ENCODE measurements at places on chromosomes 16 and 17.

- DNase-seq: peak; percentile 41
Measured at GRCh38 chr17:81291662-81292061, 3.4 kb downstream of the SLC38A10 start.

- DNase-seq: no peak
Measured at GRCh38 chr16:31050280-31051030, 17.1 kb downstream of the STX4 start.

DNA sequence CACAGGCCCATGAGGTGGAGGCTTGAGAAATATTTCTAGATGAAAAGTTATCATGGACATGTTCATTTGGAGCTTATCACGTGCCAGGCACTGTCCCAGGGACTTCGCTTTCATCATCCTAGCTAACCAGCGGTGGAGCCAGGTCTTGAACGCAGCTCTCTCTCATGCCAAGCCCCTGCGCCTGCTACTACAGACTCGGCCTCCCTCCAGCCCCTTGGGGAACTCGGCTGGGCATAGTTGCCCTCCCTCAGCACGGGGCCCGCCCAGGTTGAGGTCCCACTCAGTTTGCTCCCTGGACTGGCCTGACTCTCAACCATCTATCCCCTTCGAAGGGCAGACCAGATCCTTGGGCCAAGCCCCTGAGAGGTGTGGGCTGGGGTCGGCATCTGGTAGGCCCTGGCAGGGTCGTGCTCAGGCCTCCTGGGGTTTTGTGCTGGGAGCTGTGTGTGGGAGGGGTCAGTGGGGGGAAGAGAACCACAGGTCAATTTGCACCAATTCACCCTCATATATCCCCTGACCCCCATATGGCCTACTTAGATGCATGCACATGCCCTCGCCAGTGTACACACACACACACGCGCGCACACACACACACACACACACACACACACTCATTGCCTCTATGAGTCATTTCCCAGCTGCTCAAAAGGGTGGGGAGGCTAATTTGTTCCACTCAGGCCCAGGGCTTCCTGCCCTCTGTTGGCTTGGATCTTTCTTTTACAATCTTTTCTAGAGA, 12.1 kb upstream of the SCN4A start:
- no peak for DNase-seq

DNA sequence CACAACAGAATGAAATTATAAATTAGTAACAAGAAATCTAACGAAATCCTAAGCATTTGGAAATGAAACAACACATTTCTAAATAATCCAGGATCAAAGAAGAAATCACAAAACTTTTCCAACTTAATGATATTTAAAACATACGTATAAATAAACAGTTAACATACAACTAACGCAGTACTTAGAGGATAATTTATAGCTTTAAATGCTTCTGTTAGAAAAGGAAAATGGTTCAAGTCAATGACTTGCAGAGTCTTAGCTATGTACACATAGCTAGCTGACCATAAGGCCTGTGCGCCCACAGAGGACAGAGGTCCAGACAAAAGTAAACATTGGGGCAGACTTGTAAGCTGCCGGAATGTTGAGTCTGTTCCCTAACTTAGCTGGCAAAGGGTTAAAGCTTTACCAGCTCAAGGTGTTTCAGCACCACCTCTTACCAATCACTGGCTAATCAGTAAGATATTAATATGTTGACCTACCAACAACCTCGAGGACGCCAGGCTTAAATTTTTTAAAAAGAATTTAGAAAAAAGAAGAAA, 84.6 kb downstream of the PARN start:
- no peak for DNase-seq

- DNase-seq: peak; percentile 38
Measured at GRCh38 chr16:64077242-64077641, 1044.6 kb downstream of the CDH11 start.

- no peak for DNase-seq
Measured at GRCh38 chr16:72083778-72084404, 9.5 kb downstream of the TXNL4B start.

DNA sequence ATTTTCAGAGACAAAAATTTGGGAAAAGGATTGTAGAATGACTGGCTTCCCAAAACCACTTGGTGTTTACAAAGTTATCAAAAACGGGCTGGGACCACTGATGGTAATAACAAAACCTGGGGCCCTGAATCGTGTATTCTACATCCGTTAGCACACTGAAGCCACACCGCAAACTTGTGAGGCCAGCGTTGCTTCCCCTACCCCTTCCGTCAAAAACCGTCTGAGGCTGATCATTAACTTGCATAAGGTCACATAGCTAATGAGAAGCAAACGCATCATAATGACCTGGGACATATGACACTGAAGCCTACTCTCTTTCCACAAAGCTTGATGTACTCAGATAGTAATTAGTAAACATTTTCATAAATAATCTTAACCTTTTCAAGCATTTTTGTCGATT, 704.3 kb downstream of the MAF start:
- no peak for DNase-seq

- DNase-seq: no peak
Measured at GRCh38 chr17:27550974-27551505, 79.9 kb upstream of the LGALS9 start.

- DNase-seq: peak; percentile 67
Measured at GRCh38 chr17:50200457-50201275, 765 bp downstream of the COL1A1 start.

- no peak for DNase-seq
Measured at GRCh38 chr16:81513204-81514040, 68.8 kb downstream of the CMIP start.

- DNase-seq: no peak
Measured at GRCh38 chr16:11794996-11795886, 1.8 kb downstream of the ZC3H7A start.

GRCh38 chr17:38507436-38507835, 79.2 kb downstream of the ARHGAP23 start:
- no peak for DNase-seq

DNA sequence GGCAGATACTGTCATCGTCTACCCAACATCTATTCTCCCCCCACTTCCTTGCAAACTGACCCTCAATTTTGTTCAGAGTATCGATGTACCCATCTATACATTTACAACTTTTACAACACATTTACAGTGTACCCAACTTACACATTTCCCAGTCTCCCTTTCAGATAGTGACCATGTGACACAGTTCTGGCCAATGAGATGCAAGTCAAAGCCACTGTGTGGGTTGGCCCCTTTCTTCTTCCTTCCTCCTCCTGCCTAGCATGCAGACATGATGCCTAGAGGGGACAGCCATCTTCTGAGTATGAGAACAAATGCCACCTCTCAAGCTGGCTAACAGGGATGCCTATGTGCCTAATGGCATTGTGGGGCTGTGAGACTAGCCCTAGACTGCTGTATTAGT, 11.3 kb upstream of the NFAT5 start:
- peak; percentile 22 for DNase-seq

GRCh38 chr16:27611340-27611739, 61.4 kb downstream of the KATNIP start:
- DNase-seq: no peak

DNA sequence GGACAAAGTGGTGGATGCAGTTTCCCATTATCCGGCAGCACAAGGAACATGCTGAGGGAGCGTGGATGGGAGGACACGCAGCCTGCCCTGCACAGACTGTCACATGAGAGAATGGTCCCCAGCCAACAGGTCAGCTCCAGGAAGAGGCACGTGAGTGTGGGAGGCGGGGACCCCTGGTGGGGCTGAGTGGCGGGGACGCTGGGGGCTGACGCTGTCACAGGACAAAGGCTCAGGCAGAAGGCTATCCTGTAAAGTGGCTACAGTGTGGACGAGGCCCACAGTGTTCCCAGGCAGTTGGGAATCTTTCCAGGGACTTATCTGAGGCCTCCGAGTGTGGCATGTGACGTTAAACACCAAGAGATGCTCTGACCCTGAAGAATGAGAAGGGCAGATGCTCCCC, 30.4 kb downstream of the MBTPS1 start:
- no peak for DNase-seq

DNA sequence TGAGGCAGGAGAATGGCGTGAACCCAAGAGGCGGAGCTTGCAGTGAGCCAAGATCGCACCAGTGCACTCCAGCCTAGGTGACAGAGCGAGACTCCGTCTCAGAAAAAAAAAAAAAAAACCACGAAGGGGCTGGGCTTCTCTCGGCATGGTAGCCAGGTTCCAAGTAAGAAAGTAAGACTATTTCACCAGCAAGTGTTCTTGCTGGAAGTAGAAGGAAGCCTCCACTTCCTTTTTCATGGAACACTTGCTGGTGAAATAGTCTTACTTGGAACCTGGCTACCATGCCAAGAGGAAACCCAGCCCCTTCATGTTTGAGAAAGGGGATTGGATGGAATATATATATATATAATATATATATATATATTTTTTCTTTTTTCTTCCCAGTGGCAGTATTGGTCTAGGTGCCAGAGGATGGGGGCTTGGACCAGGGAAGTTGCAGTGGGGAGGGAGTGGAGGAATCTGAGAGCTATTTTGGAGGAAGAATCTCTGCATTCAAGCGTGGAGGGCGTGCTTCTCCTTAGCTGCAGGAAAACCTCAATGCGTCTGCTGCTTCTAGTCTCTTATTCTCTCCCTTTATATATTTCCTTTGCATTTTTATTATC, 7.2 kb upstream of the N4BP1 start:
- no peak for DNase-seq

- DNase-seq: peak; percentile 87
Measured at GRCh38 chr16:85446951-85447692, 166.0 kb upstream of the GSE1 start.

DNA sequence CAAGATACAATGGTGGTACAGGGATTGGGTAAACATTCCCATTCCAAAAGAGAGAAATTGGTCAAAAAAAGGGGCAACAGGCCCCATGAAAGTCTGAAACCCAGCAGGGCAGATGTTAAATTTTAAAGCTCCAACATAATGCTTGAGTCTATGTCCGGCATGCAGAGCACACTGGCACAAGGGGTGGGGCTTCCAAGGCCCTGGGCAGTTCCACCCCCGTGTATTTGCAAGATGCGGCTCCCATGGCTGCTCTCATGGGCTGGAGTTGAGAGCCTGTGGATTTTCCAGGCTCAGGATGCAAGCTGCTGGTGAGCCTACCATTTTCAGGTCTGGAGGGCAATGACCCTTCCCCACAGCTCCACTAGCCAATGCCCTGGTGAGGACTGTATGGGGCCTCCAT, 27.9 kb upstream of the RAI1 start:
- no peak for DNase-seq

DNA sequence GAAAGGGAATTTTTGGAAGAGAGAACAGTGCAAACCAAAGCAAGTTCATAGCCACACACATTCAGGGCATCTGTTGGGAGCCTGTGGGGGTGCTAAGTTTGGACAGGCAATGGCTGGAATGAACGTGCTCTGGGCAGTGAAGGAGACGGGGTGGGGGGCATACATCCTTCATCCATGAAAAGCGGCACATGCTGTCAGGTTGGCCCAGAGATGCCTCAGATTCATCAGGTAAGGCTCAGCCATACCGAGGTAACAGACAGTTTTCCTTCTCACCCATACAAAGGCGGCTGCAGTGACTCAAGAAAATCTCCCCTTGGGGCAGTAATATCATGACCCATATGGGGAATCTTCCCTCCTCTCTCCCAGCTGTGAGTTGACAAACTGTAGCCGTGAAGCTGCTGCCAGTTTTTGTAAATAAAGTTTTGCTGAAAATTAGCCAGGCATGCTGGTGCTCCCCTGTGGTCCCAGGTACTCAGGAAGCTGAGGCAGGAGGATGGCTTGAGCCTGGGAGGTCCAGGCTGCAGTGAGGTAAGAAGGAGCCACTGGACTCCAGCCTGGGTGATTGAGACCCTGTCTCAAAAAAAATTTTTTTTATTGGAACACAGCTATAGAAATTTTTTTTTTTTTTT, 9.2 kb upstream of the UBALD2 start:
- DNase-seq: no peak

GRCh38 chr16:17409894-17410293, 60.9 kb downstream of the XYLT1 start:
- no peak for DNase-seq

- DNase-seq: no peak
Measured at GRCh38 chr16:79165506-79165905, 435.0 kb downstream of the MAF start.

GRCh38 chr17:39082482-39082881, 69.0 kb downstream of the PLXDC1 start:
- DNase-seq: no peak

DNA sequence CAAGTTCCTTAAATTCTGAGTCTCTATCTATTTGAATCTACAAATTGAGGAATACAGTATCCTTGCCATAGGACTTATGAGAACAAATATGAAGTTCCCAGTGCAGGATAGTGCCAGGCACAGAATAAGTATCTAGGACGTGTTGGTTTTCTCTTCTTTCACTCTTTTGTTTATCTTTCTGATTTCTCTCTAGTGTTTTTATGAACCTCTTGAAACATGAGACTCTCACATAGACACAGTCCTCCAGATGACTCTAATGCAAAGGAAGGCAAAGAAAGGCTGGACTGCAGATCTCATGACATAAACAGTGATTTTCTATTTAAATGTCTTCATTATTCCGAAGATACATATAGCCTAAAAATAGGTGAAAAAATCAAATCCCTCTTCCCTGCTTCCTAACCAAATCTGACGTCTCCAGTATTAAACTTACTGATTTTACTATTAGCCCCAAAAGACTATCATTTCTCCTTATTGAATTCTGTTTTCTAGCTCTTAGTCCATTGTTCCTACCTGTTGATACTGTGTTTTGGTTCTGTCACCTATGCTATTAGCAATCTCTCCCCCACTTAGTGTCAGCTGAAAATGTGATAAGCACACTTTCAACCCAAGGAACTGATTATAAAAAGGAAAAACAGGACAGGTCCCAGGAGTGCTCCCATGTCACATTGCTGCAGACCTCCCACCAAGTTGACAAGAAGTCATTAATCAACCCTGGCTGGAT, 24.9 kb upstream of the ADAMTS18 start:
- DNase-seq: no peak

- DNase-seq: no peak
Measured at GRCh38 chr16:27703545-27703944, 153.6 kb downstream of the KATNIP start.

DNA sequence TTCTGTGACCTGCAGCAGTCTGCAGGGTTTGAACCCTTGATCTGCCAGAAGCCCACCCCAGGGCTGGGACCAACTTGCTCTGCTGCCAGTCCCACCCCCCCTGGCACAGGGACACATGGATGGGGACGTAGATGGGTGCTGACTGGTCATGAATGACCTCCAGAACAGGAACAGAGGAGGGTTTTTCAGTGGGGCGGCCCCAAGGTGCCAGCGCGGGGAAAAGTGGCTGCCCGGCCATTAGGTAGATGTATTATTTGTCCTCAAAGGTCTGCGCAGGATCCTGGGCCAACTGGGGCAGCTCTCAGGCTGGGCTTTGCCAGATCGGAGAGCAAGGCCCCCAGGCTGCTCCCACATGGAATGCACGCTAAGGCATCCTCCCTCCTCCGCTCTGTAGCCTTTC, 265.2 kb upstream of the TNRC6C start:
- DNase-seq: no peak

DNA sequence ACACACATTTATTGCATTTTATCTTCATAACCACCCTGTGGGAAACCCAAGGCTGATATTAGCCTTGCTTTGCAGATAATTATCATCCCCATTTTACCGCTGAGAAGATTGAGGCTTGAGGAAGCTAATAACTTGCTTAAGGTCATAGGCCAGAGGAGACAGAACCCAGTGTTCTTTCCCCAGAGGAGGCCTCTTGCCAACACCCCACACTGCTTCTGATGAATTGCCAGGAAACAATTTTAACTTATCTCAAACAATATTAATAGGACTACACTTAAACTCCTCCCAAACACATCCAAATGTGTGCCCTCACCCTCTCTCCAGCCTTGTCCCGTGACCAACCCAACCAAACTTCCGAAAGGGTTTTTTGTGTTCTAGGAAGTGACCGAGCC, 2.1 kb upstream of the SPG7 start:
- DNase-seq: no peak

GRCh38 chr17:77618731-77619130, 339.8 kb upstream of the TNRC6C start:
- DNase-seq: no peak
